ENCODE measurements at places on chromosomes 2 and 18.

DNA sequence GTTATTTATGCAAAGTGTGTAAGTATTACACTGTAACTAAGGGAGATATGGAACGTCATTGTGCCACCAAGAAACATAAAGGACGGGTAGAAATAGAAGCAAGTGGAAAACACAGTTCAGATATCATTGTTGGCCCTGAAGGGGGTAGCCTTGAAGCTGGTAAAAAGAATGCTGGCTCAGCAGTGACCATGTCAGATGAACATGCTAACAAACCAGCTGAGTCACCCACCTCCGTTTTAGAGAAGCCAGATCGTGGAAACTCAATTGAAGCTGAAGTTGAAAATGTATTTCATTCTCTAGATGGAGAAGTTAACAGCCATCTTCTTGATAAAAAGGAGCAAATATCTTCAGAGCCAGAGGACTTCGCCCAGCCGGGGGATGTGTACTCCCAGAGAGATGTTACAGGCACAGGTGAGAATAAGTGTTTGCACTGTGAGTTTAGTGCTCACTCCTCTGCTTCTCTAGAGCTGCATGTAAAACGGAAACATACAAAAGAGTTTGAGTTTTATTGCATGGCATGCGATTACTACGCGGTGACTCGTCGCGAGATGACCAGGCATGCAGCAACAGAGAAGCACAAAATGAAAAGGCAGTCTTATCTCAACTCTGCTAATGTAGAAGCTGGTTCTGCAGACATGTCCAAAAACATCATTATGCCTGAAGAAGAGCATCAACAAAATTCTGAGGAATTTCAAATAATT is 36.1 kb downstream of the ZNF407 start:
- no peak for DNase-seq

DNA sequence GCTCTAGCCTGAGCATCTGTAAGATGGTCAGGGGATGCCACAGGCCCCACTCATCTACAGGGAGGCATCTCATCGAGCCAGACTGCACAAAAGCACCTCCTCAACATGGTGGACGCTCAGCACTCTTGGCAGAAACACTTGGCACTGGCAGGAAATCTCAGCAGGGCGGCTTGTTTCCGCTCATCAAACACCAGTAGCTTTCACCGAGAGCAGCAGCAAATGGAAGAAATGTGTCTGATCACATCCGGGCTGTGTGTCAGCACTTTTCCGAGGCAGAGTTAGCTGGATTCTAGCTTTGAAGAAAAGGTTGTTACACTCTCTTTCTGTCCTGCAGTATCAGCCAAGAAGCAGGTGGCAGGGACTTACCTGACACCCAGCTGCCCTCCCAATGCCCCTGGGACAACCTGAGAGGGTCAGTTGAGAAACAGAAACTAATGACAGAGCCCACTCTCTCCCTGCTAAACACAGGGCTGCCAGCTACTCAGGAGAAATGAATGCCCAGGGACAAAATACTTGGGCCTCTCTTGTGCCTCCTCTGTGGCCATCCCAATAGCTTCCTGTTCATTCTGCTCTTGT is 68.9 kb upstream of the FZD7 start:
- DNase-seq, result no peak

DNA sequence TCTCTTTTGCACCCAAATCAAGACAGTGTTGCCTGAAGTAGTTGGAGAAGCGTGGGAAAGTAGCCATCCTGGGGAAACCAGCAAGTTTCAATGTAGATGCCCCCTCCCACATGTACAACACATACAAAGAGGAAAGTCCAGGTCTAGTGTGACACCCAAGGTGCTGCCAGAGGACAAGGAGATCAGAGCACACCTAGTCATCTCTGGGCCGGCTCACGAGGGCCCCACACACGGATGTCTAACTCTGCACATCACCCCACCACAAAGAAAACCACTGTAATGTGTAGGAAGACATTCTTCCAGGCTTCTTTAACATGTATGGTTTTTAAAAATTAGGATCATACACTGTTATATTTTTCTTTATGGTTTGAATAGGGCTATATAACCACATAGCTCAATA is 21.6 kb downstream of the PARD6G start:
- DNase-seq, result no peak

DNA sequence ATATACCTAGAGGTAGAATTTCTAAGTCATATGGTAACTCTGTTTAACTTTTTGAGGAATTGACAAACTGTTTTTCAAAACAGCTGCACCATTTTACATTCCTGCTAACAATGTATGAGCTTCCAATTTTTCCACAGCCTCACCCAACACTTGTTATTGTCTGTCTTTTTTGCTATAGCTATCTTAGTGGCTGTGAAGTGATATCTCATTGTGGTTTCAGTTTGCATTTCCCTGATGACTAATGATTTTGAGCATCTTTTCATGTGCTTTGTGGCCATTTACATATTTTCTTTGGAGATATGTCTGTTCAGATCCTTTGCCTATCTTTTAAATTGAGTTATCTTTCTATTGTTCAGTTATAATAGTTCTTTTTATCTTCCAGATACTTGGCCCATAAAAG is 273.8 kb downstream of the AGPS start:
- no peak for DNase-seq

DNA sequence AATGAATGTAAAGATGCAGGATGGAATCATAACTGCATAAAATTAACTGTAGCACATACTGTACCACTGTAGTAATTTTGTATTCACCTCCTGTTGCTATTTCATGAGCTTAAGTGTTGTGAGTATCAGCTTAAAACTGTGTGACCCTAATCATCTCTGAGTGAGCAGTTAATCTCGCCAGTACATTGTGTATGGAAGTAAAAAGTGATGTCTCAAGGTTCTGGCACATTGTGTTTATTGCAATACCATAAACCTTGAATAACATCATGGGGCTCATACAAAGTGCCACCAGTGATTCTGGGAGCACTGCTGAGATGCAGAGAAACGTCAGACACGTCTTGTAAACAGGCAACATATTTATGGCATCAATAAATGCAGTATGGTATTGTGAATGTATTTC is 124.5 kb downstream of the PMAIP1 start:
- no peak for DNase-seq

- no peak for DNase-seq
Observed at GRCh38 chr2:30421026-30421603, 25.9 kb upstream of the LCLAT1 start.

DNA sequence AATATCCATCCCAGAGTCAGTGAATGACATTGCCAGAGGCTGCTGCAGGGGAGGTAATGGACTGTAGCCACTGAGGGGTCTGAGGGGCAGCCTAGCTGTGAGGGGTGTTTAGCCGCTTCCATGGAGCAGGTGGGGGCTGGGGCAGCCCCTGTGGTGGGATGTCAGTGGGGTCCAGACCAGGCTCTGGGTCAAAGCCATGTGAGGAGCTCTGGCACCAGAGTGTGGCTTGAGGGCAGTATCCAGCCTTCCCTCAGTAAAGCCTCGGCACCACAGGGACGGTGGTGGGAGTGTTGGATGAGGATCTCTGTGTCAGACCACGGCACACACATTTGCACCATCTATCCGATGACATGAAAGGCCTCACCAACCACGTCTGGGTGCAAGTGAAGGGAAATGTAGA is 85.0 kb downstream of the INHBB start:
- no peak for DNase-seq

GRCh38 chr18:23617412-23618014 is 31.2 kb upstream of the NPC1 start:
- DNase-seq, result no peak

DNA sequence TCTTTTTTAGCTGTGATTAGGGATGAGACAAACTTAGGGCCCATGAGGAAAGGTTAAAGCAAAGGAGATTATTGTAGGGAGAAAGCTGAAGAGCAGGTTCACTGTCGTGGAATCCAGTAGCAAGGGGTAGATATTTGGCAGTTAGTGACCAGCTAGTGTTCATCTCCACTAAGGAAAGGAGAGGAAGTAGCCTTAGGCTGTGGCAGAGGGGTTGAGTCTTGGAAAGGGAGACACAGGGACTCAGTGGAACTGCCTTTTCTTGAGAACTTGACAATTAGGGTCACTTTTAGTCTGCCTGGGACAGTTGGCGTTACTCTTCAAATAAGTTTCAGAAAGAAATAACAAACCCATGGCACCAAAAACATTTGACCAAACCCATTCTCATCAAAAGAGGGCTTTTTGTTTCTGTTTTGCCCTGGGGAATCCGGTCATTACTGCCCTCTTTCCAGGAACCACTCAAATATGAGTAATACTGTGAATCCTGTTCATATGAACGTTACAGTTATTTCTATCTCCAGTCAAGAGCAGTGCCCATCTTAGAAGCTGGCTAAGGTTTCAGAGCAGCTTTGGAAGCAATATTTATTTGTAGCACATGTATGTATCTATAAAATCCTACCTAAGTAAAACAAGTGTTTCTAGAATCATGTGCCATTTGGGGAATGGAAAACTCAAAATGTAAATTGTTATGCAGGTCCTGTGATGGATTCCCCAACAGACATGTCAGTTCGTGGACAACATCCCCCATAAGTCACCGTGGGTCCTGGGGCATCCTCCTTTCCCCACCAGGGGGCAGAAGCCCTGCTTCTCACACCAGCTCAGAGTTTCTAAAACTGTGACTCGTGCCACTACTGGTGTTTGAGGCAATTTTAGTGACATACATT is 77.3 kb upstream of the PHLPP1 start:
- DNase-seq, result no peak

DNA sequence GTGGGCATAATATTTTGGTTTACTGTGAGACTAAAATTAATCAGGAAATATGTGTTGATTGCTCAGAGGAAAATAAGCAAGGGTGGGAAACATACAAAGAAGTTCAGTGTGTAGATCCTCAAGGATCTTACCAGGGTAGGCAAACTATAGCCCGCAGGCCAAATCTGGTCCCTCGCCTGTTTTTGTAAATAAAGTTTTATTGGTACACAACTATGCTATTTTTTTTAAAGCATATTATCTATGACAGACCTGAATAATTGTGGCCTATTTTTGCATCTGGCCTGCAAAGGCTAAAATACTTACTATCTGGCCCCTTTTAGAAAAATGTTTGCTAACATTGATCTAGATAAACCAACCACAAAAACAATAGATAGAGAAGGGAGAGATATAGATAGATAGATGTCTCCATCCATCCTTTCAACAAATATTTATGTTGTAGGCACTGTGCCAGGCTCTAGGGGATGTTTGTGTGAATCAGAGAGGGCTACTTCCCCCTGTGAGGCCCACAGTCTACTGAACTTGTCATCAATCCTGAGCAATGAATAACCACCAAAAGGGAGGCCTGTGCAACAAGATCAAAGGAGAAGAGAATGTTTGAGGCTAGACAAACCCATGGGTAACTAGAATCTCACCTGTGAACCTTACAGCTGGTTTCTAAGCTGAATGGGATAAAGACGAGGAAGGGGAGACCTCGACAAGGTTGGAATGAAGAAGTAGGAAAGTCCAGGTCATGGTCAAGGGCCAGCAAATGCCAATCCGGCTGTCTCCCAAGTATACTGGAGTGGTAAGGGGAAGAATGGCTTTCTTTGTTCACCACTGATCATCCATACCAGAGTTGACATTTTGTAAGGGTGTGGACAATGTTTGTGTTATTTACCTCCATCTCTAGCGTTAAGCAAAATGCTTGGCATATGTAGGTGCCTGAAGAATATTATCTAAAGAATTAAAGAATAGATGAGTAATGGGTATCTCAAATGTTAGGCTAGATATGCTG is 23.6 kb downstream of the ALPK2 start:
- no peak for DNase-seq

GRCh38 chr2:66789741-66790140 is 354.8 kb downstream of the MEIS1 start:
- DNase-seq, result no peak

DNA sequence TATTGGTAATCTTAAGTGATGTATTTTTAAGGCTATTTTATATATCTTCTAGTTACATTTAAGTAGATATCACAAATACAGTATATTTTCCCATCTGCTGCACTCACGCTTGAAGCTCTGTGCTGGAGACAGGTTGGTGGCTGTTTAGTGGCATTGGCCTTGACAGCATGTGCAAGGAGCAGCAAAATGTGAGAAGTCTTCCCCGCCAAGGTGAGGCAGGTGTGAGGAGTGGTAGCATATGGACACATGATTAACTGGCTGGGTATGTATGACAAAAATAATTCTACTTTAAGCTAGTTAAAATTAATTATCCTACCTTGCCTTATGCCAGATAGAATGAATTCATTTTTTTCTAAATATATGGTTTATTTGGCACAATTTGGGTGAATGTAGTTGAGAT is 117.2 kb downstream of the CCDC102B start:
- DNase-seq, result no peak

GRCh38 chr2:59888015-59888414 is 665.4 kb downstream of the BCL11A start:
- DNase-seq, result no peak

DNA sequence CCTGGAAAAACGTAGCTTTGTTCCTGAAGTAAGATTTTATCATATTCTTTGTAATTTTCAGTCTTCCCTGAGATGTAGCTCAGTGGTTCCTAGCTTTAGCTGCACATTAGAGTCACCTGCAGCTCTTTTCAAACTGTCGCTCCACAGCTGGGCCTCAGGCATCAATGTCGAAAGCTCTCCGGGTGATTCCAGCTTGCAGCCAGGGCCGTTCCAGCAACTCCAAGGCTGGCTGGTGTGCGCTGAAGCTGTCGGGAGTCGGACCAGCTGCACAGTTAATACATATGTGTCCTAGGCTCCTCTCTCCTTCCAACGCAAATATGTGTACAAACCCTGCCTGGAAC is 609 bp upstream of the ZNF2 start:
- no peak for DNase-seq

GRCh38 chr2:84041506-84041905 is 417.6 kb downstream of the SUCLG1 start:
- DNase-seq, result no peak

- DNase-seq, result peak; percentile 56
Observed at GRCh38 chr2:73163483-73164367, 38.6 kb upstream of the NOTO start.

DNA sequence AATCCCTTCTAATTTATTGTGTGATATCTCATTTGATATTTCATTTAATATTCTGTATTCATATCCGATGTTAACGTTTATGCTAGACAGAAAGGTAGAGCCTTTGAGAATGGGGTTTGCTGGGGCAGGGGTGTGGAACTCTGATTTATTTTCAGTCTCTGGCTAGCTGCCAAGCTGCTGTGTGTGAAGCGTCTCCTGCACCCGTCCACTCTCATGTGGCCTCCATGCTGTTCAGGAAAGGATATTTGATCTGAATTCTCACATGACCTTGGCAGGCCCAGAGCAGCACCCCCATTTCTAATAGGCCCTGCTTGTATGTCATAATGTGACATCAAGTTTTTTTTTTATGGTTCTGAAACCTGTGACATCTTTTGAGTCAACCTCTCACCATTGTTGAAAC is 1.6 kb downstream of the IL1R1 start:
- no peak for DNase-seq

DNA sequence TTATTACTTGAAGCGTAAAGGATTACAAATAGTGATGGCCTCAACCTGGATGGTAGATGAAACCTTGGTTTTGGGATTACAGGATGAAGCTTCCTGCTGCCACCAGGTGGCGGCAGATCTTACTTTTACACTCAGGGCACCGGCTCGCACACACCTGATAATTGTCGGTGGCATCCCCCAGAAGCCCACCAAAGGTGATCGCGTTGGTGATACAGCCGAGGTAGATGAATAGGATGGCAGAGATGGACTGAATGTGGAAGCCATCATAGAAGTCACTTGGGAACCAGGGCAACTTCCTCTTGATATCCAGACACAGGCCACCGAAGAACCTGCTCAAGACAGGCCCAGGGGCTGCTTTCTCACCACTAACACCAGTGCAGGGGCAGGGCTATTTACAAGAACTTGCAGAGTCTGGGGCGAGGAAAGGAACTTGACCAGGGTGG is 51.8 kb downstream of the MTHFD2 start:
- DNase-seq, result peak; percentile 35

- no peak for DNase-seq
Observed at GRCh38 chr2:72722492-72723070, 103.3 kb downstream of the EXOC6B start.

Data from stimulated activated CD4-positive, alpha-beta T cell treated with anti-CD3 and anti-CD28 coated beads, Interleukin-1b, Interleukin-23, amount 100 ng/mL, for 1 hour (primary cell).